Placental pericyte (primary cell): ENCODE measurements at places on chromosomes 2 and 18. TPM values are rescaled to one million over a fixed set of nuclear protein-coding genes. Genes with fewer than 3 reads are reported as not detected.

KCNE4 gene
- 2.4 and 3.1 TPM in 2 replicates for total RNA-seq

ASPRV1 gene
- 0.22 and 0.29 TPM in 2 replicates for total RNA-seq

PARD3B gene
- 26.0 and 26.9 TPM in 2 replicates for total RNA-seq

MYL1 gene
- not detected in 2 replicates for total RNA-seq

GCG gene
- not detected in 2 replicates for total RNA-seq

SCN9A gene
- 3.3 and 60.1 TPM in 2 replicates for total RNA-seq

PSMA8 gene
- total RNA-seq: not detected in 2 replicates

DAPL1 gene
- not detected in 2 replicates for total RNA-seq

SERPINB13 gene
- not detected in 2 replicates for total RNA-seq

C2orf78 gene
- total RNA-seq: not detected in 2 replicates

LDLRAD4 gene
- 0.14 and 0.88 TPM in 2 replicates for total RNA-seq

ITPRID2 gene
- 98.5 and 450 TPM in 2 replicates for total RNA-seq

PLCD4 gene
- total RNA-seq: 0.22 and 1.4 TPM in 2 replicates

CKAP2L gene
- total RNA-seq: 0.88 and 59.1 TPM in 2 replicates

GALNT5 gene
- 0.22 and 5.4 TPM in 2 replicates for total RNA-seq

CHMP1B gene
- 51.1 and 54.3 TPM in 2 replicates for total RNA-seq

TMEM127 gene
- total RNA-seq: 34.6 and 55.1 TPM in 2 replicates

ICA1L gene
- 3.9 and 6.1 TPM in 2 replicates for total RNA-seq

COL6A3 gene
- total RNA-seq: 482 and 2,127 TPM in 2 replicates

ABCG5 gene
- total RNA-seq: not detected in 2 replicates

FBXO41 gene
- total RNA-seq: 1.4 and 1.5 TPM in 2 replicates

ATP6V1B1 gene
- total RNA-seq: 1.9 TPM in 1 of 2 replicates, not detected in the other

INO80C gene
- total RNA-seq: 5.6 and 7.4 TPM in 2 replicates

GLB1L gene
- total RNA-seq: 15.2 and 23.4 TPM in 2 replicates

RPRM gene
- not detected in 2 replicates for total RNA-seq

NDUFS1 gene
- total RNA-seq: 122 and 123 TPM in 2 replicates

BARD1 gene
- total RNA-seq: 10.9 and 30.8 TPM in 2 replicates

METTL8 gene
- total RNA-seq: 17.1 and 26.1 TPM in 2 replicates

LIMS2 gene
- 8.6 and 9.6 TPM in 2 replicates for total RNA-seq

FOXD4L1 gene
- total RNA-seq: under 0.01 and 0.14 TPM in 2 replicates

FEV gene
- total RNA-seq: not detected in 2 replicates

CIAO1 gene
- 80.8 and 115 TPM in 2 replicates for total RNA-seq

AAMP gene
- total RNA-seq: 127 and 165 TPM in 2 replicates

STRADB gene
- total RNA-seq: 25.2 and 44.7 TPM in 2 replicates

UNC80 gene
- not detected in 2 replicates for total RNA-seq

ADAM23 gene
- total RNA-seq: 3.9 and 11.6 TPM in 2 replicates

SDC1 gene
- total RNA-seq: 7.9 and 91.5 TPM in 2 replicates

APLF gene
- total RNA-seq: 6.8 and 6.9 TPM in 2 replicates

ARHGEF4 gene
- 1.0 and 1.8 TPM in 2 replicates for total RNA-seq

CRACDL gene
- not detected in 2 replicates for total RNA-seq

ANKRD44 gene
- 3.1 and 11.5 TPM in 2 replicates for total RNA-seq

GPR155 gene
- total RNA-seq: 1.6 and 5.0 TPM in 2 replicates

MC4R gene
- not detected in 2 replicates for total RNA-seq

ALKAL2 gene
- total RNA-seq: not detected in 2 replicates

LYPD6 gene
- total RNA-seq: 5.2 and 12.0 TPM in 2 replicates

AGXT gene
- total RNA-seq: not detected in 2 replicates

GNAL gene
- 0.14 TPM in 1 of 2 replicates, not detected in the other for total RNA-seq

SERPINB12 gene
- not detected in 2 replicates for total RNA-seq
